ENCODE measurements at places on chromosomes 1 and 21. TPM values are rescaled to one million over a fixed set of nuclear protein-coding genes. Genes with fewer than 3 reads are reported as not detected.

The CFAP45 gene
- 8.2 TPM for polyA plus RNA-seq

The PIGC gene
- polyA plus RNA-seq = 41.6 TPM

The VCAM1 gene
- 31.1 TPM for polyA plus RNA-seq

The TRAPPC10 gene
- polyA plus RNA-seq = 27.7 TPM

The CFAP74 gene
- 4.3 TPM for polyA plus RNA-seq

The ATP6V1G3 gene
- polyA plus RNA-seq = not detected

The COL6A2 gene
- 335 TPM for polyA plus RNA-seq

The MMEL1 gene
- 5.0 TPM for polyA plus RNA-seq

The S100B gene
- 3.8 TPM for polyA plus RNA-seq

The SPRR2B gene
- not detected for polyA plus RNA-seq

The OXCT2 gene
- 0.19 TPM for polyA plus RNA-seq
